B cell (primary cell): ENCODE measurements at places on chromosomes 11 and 22. TPM values are rescaled to one million over a fixed set of nuclear protein-coding genes. Genes with fewer than 3 reads are reported as not detected.

- H3K27me3 ChIP-seq: peaks cover 3% of the 10 kb centered on the region
- no peaks in the 10 kb centered on the region for H3K4me1 ChIP-seq
- H3K4me3 ChIP-seq: no peak overlapping the region
- no peaks in the 10 kb centered on the region for H3K36me3 ChIP-seq
Observed at GRCh38 chr11:61193596-61193995, 9.7 kb upstream of the PGA3 start.

The TSSK2 gene
- not detected in 2 replicates for total RNA-seq

DNA sequence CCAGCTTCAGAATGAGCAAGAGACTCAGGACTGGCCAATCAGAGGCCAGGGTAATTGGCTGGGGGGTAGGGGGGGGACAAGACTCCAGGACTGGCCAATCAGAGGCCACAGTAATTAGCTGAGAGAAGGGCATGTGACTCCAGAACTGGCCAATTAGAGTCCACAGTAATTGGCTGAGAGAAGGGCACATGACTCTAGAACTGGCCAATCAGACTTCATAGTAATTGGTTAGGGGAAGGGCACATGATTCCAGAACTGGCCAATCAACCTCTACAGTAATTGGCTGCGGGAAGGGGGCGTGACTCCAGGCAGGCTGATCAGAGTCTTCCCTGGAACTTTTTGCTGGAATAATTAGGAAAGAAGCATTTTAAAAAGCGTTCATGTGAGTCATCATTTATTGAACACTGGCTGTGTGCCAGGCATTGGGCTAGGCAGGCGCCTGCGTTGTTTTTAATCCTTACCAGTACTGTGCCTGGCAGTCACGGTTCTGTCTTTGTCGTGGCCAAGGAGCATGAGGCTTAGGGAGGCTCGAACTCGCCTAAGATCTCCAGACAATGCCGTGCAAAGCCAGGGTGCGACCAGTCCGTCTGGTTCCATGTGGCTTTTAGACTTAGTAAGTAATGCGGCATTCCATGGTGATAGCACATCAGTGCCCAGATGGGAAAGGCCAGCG is 508.1 kb downstream of the TBC1D22A start:
- H3K4me3 ChIP-seq: no peak overlapping the region
- no peak for DNase-seq
- H3K36me3 ChIP-seq: no peaks in the 10 kb centered on the region
- no peaks in the 10 kb centered on the region for H3K4me1 ChIP-seq
- no peak overlapping the region for H3K27ac ChIP-seq

The EMID1 gene
- not detected in 2 replicates for total RNA-seq

The OSBPL5 gene
- total RNA-seq: 0.15 and 0.56 TPM in 2 replicates

DNA sequence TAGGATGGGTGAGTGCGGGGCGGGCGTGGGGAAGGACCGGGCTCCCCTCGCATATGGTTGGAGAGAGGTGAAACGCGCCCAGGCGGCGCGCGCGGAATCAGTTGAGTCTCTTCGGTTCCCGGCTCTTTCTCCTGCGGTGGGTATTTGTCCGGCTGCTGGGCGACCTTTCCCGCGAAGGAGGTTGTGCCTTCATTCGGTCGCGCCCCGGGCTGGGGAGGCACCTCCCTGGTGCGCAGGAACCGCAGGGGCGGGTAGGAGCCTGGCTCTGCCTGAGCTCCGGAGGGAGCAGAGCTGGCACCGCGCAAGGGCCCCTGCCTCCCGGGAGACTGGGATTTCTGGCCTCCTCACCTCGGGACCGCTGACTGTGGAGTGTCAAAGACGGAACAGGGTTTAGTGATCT is 27.5 kb downstream of the SAA4 start:
- H3K36me3 ChIP-seq: no peaks in the 10 kb centered on the region
- no peak for DNase-seq
- H3K27me3 ChIP-seq: peaks cover 10% of the 10 kb centered on the region
- H3K4me1 ChIP-seq: no peaks in the 10 kb centered on the region

GRCh38 chr11:117807482-117808327 is 10.7 kb upstream of the DSCAML1 start:
- DNase-seq: peak; percentile 80
- H3K4me3 ChIP-seq: no peak overlapping the region
- H3K4me1 ChIP-seq: no peaks in the 10 kb centered on the region
- no peaks in the 10 kb centered on the region for H3K36me3 ChIP-seq

The CHORDC1 gene
- total RNA-seq: 70.6 and 76.9 TPM in 2 replicates

The TRPM5 gene
- total RNA-seq: not detected in 2 replicates

DNA sequence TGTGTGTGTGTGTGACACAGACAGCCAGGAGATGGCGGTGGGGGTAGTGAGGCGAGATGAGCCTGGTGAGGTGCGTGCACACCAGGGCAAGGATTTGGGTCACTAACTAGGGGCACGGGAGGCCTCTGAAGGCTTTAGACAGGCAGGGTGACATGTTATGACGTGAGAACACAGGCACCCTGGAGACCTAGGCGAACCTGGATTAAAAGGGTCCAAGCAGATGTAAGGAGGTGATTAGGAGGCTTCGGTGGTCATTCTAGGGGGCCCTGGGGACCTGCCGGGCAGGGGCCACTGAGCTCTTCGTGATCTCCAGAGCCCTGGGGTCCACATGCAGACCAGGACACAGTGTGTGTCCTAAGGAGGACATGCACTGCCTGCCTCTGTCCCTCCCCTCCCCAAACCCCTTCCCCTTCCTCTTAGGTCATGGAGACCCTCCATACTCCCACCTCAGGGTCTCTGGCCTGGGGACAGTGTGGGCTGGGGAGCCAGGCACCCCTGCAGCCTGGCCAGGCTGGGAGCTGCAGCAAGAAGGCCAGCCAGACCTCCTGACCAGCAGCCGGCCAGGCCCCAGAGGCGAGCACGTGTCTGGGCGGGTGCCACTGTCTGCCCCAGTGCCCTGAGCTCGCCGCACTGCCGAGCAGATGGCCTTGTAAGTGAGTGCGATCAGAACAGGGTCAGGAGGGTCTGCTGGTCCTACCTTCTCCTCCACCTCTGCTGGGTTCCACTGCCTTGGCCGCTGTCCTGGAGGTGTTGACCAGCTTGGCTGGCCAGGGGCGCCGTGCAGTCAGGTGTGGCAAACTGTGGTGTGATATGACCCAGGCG is 32.1 kb downstream of the IFT27 start:
- no peak overlapping the region for H3K27ac ChIP-seq
- no peak overlapping the region for H3K4me3 ChIP-seq
- H3K4me1 ChIP-seq: no peaks in the 10 kb centered on the region
- no peaks in the 10 kb centered on the region for H3K27me3 ChIP-seq
- DNase-seq: no peak
- H3K36me3 ChIP-seq: no peaks in the 10 kb centered on the region

The SYT7 gene
- total RNA-seq: not detected in 2 replicates

The GGT5 gene
- not detected in 2 replicates for total RNA-seq

DNA sequence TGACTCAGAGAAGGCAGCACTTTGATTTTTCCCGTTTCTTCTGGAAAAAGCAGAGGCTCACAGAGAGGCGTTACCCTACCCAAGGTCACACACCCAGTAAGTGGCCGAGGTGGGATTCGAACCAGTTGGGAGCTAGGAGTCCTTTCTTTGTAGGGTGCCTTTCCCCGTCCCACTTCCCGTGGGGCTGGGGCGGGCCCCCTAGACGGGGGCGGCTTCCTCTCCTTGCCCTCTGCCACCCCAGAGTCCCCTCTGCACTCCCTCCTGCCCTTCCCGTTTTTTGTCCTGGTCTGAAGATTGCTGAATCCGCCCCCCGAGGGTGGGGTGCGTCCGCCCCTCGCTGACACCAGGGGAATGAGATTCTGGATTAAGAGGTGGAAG is 747 bp downstream of the TPCN2 start:
- H3K4me3 ChIP-seq: peak overlapping the region; percentile 60
- H3K27ac ChIP-seq: peak overlapping the region; percentile 75
- H3K4me1 ChIP-seq: peaks cover 17% of the 10 kb centered on the region
- H3K27me3 ChIP-seq: no peaks in the 10 kb centered on the region

The CDHR5 gene
- total RNA-seq: not detected in 2 replicates

The MLC1 gene
- total RNA-seq: not detected in 2 replicates

DNA sequence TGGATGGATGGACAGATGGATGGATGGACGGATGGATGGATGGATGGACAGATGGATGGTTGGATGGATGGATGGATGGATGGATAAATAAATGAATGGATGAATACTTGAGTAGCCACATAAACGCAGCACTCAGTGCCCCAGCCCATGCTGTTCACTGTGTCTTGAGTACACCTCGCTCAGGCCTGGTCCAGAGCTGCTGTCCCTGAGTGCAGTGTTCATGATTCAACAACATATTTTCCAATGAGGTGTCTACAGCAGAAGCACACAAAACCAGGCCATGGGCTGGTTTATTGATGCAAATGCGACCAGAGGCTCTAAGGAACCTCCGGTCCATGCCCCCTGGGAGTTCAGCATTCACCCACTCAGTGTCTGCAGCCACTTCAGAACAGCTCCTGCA is 584.3 kb downstream of the BRD1 start:
- no peak overlapping the region for H3K4me3 ChIP-seq
- H3K27ac ChIP-seq: no peak overlapping the region
- no peaks in the 10 kb centered on the region for H3K36me3 ChIP-seq
- H3K4me1 ChIP-seq: no peaks in the 10 kb centered on the region

The IL18BP gene
- total RNA-seq: 25.9 and 30.7 TPM in 2 replicates

The OR2AG2 gene
- total RNA-seq: 0.27 TPM in 1 of 2 replicates, not detected in the other

DNA sequence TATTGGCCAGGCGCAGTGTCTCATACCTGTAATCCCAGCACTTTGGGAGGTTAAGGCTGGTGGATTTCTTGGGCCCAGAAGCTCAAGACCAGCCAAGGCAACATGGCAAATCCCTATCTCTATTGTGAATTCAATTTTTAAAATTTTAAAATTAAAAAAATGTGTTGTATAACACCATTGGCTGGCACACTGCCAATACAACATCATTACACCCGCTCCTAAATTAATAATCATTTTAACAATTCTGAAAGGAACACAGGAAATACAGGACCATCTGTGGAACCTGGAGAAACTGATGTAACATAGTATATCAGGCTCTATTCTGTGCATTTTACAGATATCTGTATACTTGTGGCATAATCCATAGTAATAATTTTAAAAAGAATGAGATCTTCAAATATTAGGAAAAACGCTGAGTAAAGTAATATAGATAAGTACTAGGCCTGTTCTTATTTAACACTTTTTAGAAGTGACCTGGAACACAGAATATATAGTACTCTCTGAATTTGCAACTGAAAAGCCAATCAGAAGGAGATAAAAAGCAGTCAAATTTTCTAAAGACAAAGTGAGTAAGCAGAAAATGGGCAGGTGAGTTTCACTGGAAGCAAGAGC is 124.3 kb downstream of the APOL5 start:
- peaks cover 12% of the 10 kb centered on the region for H3K27me3 ChIP-seq
- no peaks in the 10 kb centered on the region for H3K36me3 ChIP-seq
- DNase-seq: no peak
- H3K4me1 ChIP-seq: peaks cover 6% of the 10 kb centered on the region

DNA sequence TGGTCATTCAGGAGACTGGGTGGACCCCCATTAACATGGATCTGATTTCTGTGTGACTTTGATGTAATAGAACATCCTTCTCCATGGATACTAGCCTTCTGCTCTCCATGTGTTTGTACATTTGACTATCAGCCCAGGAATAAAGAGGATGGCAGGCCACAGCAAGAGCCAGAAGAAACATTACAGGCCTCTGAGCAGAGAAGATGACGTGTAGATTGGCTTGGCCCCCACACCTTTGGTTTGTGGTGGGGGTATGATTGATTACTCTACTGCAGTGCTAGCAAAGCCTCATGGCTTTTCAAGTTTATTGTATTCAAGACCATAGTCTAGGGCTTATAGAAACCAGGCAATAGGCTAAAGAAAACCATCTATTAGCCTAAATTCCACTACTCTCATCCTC is 77.0 kb downstream of the GRAMD1B start:
- no peak overlapping the region for H3K4me3 ChIP-seq
- H3K4me1 ChIP-seq: peaks cover 3% of the 10 kb centered on the region
- DNase-seq: no peak
- H3K27me3 ChIP-seq: no peaks in the 10 kb centered on the region

The NPTXR gene
- 0.68 and 0.71 TPM in 2 replicates for total RNA-seq

The RABL2B gene
- 99.0 and 103 TPM in 2 replicates for total RNA-seq

The GATD1 gene
- 70.0 and 80.0 TPM in 2 replicates for total RNA-seq

DNA sequence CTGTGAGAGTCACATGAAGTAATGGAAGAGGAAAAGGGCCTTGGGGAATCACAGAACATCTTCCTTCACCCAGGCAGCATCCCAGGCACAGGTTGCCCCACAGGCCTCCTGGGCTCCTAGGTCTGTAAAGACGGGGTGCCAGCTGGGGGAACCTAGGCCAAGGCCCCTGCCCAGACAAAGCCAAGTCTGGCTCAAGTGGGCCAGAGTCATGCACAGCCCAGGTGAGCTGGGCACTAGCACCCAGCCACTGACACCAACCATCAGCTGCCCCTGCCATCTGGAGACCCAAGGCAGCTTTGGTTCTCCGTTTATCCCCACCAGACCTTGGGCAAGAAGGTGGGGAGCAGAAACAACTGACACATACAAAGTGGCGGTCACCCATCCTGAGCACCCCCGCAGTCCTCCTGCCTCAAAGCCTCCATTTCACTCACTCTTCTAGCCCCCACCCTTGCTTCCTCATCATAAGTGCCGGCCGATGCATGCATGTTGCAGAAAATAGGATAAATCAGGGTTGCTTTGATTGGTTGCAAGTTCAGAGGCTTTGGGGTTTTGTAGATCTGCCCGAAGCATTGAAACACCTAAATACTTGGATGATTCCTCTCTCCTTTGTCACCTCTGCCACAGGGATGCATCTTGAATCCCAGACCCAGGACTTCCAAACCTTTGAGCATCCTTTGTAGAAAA is 26.5 kb upstream of the TMPRSS4 start:
- peaks cover 36% of the 10 kb centered on the region for H3K4me1 ChIP-seq
- no peak overlapping the region for H3K4me3 ChIP-seq
- H3K27ac ChIP-seq: no peak overlapping the region
- H3K36me3 ChIP-seq: no peaks in the 10 kb centered on the region
- H3K27me3 ChIP-seq: no peaks in the 10 kb centered on the region

The MS4A4A gene
- total RNA-seq: 0.51 and 0.99 TPM in 2 replicates

The MOV10L1 gene
- total RNA-seq: not detected in 2 replicates

DNA sequence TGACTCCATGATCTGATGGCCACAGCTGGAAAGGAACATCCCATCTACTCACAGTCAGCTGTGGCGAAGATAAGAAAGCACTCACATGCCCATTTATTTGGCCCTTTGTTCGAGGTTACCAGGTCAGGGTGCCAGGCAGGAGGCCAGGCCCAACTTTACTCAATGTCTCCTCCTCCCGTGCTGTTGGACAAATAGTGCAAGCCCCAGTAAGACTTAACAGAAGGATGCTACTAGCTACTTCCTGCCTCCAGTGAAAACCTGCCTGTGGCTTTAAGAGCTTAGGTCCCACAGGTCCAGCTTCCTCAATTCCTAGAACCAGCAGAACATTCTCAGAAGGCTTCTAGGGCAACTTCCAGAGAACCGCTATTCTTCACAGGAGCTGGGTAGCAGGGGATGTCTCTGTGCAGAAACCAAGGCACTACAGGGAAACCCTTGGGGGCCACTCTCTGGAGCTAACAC is 12.9 kb upstream of the CRY2 start:
- no peaks in the 10 kb centered on the region for H3K4me1 ChIP-seq
- H3K27me3 ChIP-seq: no peaks in the 10 kb centered on the region
- no peak overlapping the region for H3K4me3 ChIP-seq
- DNase-seq: no peak
- no peaks in the 10 kb centered on the region for H3K36me3 ChIP-seq
- H3K27ac ChIP-seq: no peak overlapping the region
